Endothelial cell of umbilical vein (primary cell): ENCODE measurements at places on chromosomes 2 and 18.

- no peak for DNase-seq
Measured at GRCh38 chr2:39160982-39161381, 40.1 kb upstream of the SOS1 start.

DNA sequence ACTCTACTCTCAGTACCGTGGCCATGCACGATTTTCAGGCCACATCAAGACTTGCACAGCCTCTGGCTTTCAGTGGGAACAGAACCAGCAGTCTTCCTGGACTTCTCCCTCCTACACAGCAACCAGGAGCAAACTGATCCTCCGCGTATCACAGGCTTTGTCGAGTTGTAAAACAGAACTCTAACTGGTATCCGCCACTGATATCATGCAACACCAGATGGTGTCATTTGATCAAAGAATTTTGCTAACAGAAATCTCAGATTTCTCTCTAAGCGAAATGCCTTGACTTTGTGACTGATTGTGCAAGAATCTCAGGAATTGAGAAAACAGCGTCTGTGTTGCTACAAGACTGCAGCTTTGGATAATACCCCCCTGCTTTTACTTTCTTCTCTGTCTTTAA lies 85.7 kb downstream of the COPS8 start:
- peak; percentile 58 for DNase-seq

DNA sequence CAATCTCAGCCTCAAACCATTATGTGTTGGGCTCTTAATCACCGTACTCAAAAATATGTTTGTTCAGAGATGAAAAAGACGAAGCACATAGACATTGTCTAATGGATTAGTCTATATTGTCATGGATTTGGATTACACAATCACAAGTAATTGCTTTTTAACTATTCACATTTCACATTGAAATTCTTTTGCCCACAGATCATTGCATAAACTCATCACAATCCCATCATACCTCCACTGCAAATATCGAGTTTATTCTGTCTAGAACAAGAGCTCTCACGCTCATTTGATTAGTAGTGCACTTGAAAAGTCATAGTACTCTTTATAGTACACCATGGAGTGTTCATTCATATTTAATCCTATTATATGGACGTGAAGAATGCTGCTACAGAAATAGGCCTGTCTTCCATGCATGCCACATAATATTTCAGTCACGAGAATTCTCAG lies 97.9 kb upstream of the SOX11 start:
- no peak for DNase-seq

DNA sequence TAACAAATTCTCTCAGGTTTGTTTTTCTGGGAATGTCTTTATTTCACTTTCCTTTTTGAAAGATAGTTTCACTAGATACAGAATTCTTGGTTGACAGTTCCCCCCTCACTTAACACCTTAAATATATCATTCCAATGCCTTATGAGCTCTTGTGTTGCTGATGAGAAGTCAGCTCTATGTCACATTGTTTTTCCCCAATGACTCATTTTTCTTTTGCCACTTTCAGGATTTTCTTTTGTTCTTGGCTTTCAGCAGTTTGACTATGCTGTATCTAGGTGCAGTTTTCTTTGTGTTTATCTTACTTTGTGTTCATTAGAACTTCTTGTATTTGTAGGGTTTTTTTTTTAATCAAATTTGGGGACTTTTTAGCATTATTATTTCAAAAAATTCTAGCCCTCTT lies 5.6 kb upstream of the RALBP1 start:
- peak; percentile 29 for DNase-seq

DNA sequence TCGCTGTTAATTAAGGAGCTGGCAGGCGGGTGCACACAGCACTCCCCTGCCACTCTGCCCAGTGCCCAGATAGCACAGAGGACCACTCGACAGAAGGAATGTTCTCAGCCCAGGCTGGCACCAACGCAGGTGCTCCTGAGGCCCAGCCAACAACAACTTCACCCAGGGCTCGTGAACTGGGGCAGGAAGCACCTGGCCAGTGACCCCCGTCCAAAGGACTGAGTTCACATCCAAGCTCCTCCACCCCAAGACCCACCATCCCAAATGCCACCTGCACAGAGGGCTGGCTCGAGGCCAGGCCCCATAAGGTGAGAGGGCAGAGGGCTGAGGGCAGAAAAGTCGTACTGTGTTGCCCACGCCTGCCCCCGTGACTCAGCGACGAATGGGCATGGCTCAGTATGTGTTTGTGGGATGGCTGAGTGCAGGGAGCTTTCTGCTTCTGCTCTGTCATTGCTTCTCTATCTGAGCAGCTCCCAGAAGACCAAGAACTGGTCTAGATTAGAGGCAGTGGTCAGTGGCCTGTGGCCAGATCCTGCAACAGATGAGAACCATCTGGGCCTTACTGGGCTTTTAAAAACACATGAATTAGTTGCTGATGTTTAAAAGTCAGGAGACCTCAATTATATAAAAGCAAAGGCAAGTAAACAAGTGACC lies 68.4 kb downstream of the POLR1A start:
- DNase-seq = peak; percentile 89

GRCh38 chr2:29262681-29263260 lies 147.6 kb downstream of the CLIP4 start:
- DNase-seq = no peak

DNA sequence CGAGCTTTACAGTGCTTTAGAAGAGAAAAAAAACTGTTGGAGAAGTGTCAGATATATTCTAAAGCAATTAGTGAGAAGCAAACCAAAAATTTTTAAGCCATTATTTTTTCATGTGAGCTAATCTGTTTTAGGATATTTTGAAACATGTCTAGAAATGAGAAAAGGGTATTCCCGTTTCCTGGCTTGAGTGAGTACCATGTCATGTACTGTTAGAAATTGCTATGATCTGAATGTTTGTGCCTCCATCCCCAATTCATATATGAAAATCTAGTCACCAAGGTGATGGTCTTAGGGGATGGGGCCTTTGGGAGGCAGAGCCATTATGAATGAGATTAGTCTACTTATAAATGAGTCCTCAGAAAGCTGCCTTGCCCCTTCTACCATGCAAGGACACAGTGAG lies 493.3 kb upstream of the GCFC2 start:
- no peak for DNase-seq
